ENCODE measurements at places on chromosomes 1 and 21.

DNA sequence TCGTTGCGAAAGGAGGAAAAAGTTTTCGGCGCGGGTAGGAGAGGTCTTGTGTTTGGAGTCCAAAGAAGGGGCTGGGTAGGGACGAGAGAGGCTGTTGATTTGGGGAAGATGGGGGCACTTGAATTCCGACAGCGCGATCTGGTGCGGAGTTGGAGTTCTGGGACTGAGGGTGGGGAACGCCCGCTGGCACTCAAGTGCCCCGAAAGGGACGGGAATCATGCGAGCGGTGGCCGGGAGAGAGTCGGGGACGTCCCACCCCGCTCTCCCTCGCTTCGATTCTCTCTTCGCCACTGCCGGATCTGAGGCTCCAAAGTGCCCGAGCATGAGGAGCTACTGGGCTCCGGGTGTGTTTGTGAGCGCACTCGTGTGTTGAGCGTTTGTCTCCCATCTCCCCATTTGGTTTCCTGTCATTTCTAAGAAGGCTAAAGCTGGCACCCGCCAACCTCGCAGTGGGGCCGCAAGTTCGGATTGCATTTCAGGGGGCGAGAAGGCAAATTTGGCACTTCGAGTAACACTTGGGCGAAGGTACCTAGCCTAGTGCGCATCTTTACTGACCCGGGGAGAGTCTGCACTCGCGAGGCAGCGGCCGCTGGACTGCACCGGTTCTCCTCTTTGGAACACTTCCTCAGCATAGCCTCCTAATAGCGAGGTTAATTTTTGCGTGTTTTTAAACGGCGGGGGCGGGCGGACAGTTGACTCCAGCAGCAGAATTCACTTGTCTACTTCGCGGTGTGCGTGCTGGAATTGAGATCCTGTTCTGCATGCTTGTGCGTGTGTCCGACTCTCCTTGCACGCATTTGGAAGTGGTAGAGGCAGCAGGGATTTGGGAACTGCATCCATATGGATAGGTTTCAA, 1.2 kb downstream of the CHRM3 start:
- H3K4me3 ChIP-seq, result no peak overlapping the region
- no peaks in the 10 kb centered on the region for H3K4me1 ChIP-seq
- no peak for DNase-seq
- no peak overlapping the region for H3K27ac ChIP-seq
- H3K27me3 ChIP-seq, result no peaks in the 10 kb centered on the region

DNA sequence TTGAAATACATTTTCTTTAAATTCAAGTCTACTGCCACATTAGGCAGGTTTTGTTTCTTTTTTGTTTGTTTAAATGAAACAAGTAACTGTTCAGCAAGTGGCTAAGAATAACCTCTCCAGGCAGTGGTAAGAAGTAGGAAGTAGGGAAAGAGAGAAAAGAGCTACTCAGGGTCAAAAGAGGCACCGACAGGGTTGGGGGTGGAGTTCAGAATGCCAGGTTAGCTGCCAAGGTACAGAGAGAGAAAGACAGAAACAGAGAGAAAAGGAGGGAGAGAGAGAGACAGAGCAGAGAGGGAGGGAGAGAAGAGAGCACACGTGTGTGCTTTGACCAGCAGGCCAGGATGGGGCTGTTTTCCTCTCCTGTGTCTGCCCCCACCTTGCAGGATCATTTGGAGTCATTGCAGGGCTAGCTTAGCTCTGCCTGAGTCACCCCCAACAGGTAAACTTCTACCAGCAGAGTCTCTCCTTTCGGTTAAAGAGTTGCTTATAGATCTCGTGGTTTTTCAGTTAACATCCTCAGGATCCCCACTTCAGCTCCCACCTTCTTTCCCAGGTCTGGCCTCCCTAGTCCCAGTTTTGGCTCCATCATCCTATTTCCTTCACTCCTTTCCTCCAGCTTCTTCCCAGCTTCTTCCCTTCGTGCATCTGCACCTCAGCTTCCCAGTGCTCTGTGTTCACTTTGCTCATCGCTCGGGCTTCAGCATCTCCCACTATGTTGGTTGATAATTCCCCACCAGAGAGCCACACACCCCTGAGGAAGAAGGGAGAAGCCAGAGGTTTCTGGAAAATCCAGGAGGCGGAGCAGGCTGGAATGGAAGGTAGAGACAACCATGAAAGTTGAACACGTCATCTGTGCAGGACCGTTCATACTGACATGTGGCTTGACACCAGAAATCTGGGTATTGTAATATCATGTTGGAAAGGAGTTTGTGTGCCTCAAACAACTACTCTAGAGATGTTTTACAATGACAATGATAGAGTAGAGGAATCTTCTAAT, 21.8 kb upstream of the RAB4A start:
- no peaks in the 10 kb centered on the region for H3K27me3 ChIP-seq
- H3K27ac ChIP-seq, result no peak overlapping the region
- DNase-seq, result no peak
- peaks cover 12% of the 10 kb centered on the region for H3K4me1 ChIP-seq

GRCh38 chr1:54887665-54888071, 673 bp upstream of the DHCR24 start:
- no peak overlapping the region for H3K4me3 ChIP-seq
- H3K4me1 ChIP-seq, result peaks cover 11% of the 10 kb centered on the region
- H3K27ac ChIP-seq, result no peak overlapping the region

- no peak for DNase-seq
- H3K27ac ChIP-seq, result no peak overlapping the region
- H3K4me3 ChIP-seq, result no peak overlapping the region
- H3K36me3 ChIP-seq, result no peaks in the 10 kb centered on the region
Observed at GRCh38 chr1:219682788-219683187, 69.9 kb upstream of the ZC3H11B start.

GRCh38 chr1:100347009-100347966, 5.0 kb upstream of the CDC14A start:
- H3K36me3 ChIP-seq, result no peaks in the 10 kb centered on the region
- no peak overlapping the region for H3K27ac ChIP-seq
- no peak overlapping the region for H3K4me3 ChIP-seq
- H3K27me3 ChIP-seq, result no peaks in the 10 kb centered on the region

DNA sequence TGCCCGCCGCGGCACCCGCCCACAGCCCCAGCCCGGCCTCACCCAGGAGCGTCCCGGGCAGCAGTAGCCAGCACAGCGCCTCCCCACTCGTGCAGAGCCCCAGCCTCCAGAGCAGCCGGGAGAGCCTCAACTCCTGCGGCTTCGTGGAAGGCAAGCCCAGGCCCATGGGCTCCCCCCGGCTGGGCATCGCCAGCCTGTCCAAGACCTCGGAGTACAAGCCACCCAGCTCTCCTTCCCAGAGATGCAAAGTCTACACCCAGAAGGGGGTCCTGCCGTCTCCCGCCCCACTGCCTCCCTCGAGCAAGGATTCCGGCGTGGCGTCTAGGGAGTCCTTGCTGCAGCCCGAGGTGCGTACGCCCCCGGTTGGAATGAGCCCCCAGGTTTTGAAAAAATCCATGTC, 531.2 kb downstream of the KIF26B start:
- H3K27me3 ChIP-seq, result no peaks in the 10 kb centered on the region
- no peak overlapping the region for H3K4me3 ChIP-seq
- peaks cover 10% of the 10 kb centered on the region for H3K4me1 ChIP-seq
- no peak overlapping the region for H3K27ac ChIP-seq

- H3K4me3 ChIP-seq, result no peak overlapping the region
- no peak overlapping the region for H3K27ac ChIP-seq
- H3K36me3 ChIP-seq, result no peaks in the 10 kb centered on the region
- peaks cover 16% of the 10 kb centered on the region for H3K27me3 ChIP-seq
Observed at GRCh38 chr1:173708787-173709186, 6.0 kb upstream of the KLHL20 start.

DNA sequence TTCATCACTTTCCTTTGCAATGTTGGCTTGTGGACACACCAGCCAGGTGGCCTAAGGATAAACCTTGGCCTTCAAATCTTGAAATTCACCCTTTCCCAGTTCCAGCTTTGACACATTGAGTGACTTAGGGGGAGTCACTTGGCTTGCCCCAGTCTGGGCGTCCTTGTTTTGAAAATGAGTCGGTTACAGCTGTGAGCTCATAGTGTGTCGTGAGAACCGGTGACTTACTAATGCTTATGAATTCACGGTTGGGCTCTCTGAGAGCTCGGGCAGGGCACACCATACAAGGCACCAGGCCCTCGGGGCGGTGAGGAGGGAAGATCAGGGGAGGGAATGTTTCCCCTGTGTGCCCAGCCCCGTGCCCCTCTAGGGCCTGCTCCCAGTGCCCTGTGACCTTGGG, 126.9 kb upstream of the TMPRSS2 start:
- no peak for DNase-seq
- H3K36me3 ChIP-seq, result no peaks in the 10 kb centered on the region
- H3K27me3 ChIP-seq, result no peaks in the 10 kb centered on the region
- no peaks in the 10 kb centered on the region for H3K4me1 ChIP-seq

GRCh38 chr1:230985711-230986110, 6.8 kb downstream of the ARV1 start:
- H3K27me3 ChIP-seq, result no peaks in the 10 kb centered on the region
- no peak overlapping the region for H3K27ac ChIP-seq
- no peak overlapping the region for H3K4me3 ChIP-seq

DNA sequence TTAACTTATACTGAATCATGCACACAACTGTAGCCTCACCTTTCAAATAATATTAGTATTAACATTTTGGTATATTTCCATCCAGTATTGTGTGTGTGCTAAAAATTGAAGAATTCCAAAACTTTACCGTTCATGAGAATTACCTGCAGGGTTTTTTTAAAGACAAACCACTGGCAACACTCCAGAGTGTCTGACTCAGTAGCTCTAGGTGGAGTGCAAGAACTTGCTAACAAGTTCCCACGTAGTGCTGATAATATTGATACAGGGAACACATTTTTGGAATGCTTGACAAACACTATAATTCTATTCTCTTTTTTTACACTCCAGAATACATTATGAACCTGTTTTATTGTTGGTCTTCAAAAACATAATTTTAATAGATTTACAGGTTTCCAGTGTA, 27.7 kb upstream of the SLC5A9 start:
- no peaks in the 10 kb centered on the region for H3K36me3 ChIP-seq
- no peak overlapping the region for H3K27ac ChIP-seq
- H3K27me3 ChIP-seq, result no peaks in the 10 kb centered on the region
- no peak for DNase-seq

DNA sequence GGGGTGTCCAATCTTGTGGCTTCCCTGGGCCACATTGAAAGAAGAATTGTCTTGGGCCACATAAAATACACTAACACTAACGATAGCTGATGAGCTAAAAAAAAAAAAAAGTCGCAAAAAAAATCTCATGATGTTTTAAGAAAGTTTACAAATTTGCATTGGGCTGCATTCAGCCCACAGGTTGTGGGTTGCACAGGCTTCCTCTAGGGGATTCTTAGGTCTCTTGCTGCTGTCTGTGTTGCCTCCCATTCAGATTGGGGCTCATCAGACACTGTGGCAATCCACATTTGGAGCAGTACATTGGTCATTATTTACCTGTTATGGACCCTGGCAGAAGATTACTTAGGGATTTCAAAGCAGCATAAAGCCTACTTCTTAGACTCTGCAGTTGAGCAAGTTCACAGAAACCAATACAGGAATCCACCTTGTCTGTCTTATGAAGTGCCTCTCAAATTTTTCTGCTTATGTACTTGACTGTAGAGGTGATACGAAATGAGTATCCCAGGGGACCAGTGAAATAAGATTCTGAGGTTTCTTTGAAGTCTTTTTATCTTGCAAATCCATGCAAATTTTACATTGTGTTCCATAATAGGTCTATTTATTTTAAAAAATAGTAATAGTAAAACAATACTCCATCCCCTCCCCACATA, 205.5 kb downstream of the RPS6KC1 start:
- H3K4me1 ChIP-seq, result no peaks in the 10 kb centered on the region
- no peaks in the 10 kb centered on the region for H3K27me3 ChIP-seq
- no peak for DNase-seq
- no peaks in the 10 kb centered on the region for H3K36me3 ChIP-seq
- H3K4me3 ChIP-seq, result no peak overlapping the region
- H3K27ac ChIP-seq, result no peak overlapping the region

DNA sequence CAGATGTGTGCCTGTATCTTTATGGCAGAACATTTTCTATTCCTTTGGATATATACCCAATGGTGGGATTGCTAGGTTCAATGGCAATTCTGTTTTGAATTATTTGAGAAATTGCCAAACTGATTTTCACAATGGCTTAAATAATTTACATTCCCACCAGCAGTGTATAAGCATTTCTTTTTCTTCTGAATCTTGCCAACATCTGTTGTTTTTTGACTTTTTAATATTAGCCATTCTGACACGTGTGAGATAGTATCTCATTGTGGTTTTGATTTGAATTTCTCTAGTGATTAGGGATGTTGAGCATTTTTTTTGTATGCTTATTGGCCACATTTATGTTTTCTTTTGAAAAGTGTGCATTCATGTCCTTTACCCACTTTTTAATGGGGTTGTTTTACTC, 864.3 kb upstream of the ADAMTS5 start:
- no peak for DNase-seq
- H3K36me3 ChIP-seq, result no peaks in the 10 kb centered on the region
- H3K4me1 ChIP-seq, result no peaks in the 10 kb centered on the region
- H3K4me3 ChIP-seq, result no peak overlapping the region
- no peaks in the 10 kb centered on the region for H3K27me3 ChIP-seq

GRCh38 chr1:53189061-53189460, 7.6 kb upstream of the CPT2 start:
- no peak overlapping the region for H3K27ac ChIP-seq
- H3K4me3 ChIP-seq, result no peak overlapping the region
- no peaks in the 10 kb centered on the region for H3K36me3 ChIP-seq
- no peaks in the 10 kb centered on the region for H3K4me1 ChIP-seq
- no peak for DNase-seq

GRCh38 chr1:77068013-77068412, 151.2 kb downstream of the PIGK start:
- H3K4me1 ChIP-seq, result no peaks in the 10 kb centered on the region
- H3K4me3 ChIP-seq, result no peak overlapping the region
- H3K27ac ChIP-seq, result no peak overlapping the region
- no peak for DNase-seq
- no peaks in the 10 kb centered on the region for H3K36me3 ChIP-seq
- no peaks in the 10 kb centered on the region for H3K27me3 ChIP-seq

GRCh38 chr1:60833173-60833572, 249.2 kb upstream of the NFIA start:
- no peaks in the 10 kb centered on the region for H3K36me3 ChIP-seq
- H3K27ac ChIP-seq, result no peak overlapping the region
- no peaks in the 10 kb centered on the region for H3K4me1 ChIP-seq
- H3K27me3 ChIP-seq, result no peaks in the 10 kb centered on the region
- H3K4me3 ChIP-seq, result no peak overlapping the region

DNA sequence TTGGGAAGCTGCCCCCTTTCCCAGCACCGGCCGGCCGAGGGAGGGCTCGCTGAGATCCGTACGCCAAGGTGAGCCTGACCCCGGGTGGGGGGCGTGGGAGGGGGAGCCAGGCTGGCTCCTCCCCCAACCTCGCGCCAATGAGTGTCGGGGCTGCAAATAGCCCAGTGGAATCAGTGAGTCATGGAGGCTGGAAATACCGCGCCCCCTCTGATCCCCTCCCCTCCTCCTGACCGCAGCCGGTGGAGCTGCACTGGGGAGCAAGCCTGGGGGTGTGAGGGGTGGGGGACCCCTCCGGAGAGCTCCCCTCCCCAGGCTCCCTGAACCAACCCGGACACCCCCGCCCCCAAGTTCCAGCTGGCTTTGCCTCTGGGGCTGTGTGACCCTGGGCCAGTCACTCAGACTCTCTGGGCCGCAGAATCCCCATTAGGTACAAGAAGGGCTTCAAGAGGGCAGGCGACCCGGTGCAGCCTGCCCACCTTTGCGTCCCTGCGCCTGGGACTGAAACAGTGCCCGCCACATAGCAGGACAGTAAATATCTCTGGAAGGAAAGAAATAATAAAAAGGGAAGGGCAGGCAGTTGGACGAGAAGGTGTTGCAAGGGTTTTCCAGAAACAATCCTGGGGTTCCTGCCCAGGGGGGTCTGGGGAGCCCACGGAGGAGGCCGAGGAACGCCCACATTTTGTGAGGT, 4.5 kb downstream of the HSPB7 start:
- H3K27me3 ChIP-seq, result no peaks in the 10 kb centered on the region
- H3K36me3 ChIP-seq, result no peaks in the 10 kb centered on the region
- peak; percentile 40 for DNase-seq
- peak overlapping the region; percentile 21 for H3K4me3 ChIP-seq
- peak overlapping the region; percentile 36 for H3K27ac ChIP-seq
